ENCODE measurements at places on chromosomes 4 and X. TPM values are rescaled to one million over a fixed set of nuclear protein-coding genes. Genes with fewer than 3 reads are reported as not detected.
A peak's percentile ranks its signal among the peaks of the same experiment; 100 is the strongest.

- DNase-seq: no peak
Measured at GRCh38 chrX:70012756-70013155, 37.0 kb downstream of the AWAT2 start.

DNA sequence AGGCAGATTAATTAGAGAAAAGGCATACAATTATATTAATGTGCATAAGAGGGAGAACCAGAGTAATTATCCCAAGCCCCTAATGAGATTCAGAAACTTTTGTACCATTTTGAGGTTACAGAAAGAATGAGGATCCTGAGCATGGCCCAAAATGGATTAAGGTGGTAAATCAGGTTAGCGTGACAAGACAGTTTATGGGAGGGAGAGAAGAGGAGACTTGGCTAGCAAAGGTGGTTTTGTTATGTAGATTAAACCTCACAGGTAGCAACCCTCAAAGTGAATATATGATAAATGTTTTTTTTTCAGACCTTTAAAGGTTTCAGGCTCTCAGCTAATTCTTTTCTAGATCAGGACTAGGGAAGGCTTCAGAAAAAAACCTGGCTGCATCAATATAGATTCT is 781.8 kb downstream of the FAM133A start:
- no peak for DNase-seq

NWD2 gene
- not detected for total RNA-seq

GRCh38 chrX:139141370-139141769 is 389.2 kb upstream of the F9 start:
- no peak for DNase-seq

PDS5A gene
- total RNA-seq: 104 TPM

BCORL1 gene
- total RNA-seq: 6.8 TPM

GRCh38 chr4:10971800-10972401 is 287.3 kb upstream of the CLNK start:
- DNase-seq: no peak

L1CAM gene
- 0.16 TPM for total RNA-seq

GRCh38 chrX:103464072-103464773 is 55.1 kb downstream of the RAB40A start:
- DNase-seq: peak; percentile 6

GRCh38 chrX:112662559-112663427 is 16.9 kb downstream of the LHFPL1 start:
- DNase-seq: no peak

DNA sequence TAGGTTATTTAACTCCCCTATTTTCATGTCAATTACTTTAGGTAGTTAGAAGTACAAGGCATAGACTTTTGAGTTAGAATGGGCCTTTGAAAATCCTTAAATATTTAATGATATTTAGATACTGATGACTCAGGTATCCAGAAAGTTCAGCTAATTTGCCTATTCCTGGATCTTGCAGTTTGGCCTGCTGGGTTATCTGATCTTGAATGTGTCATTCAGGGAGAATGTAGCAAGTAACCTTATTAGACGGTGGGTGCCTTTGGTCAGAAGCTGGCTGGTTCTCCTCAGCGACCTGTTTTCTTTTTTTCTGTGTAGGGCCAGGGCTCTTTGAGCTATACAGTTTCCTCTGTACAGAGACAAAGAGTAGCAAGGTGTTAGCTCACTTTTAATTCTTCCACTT is 42.0 kb downstream of the MTM1 start:
- no peak for DNase-seq

GRCh38 chr4:66636349-66636748 is 909.0 kb downstream of the CENPC start:
- no peak for DNase-seq

- DNase-seq: no peak
Measured at GRCh38 chrX:143945171-143945570, 61.3 kb downstream of the UBE2NL start.

GRCh38 chrX:52852110-52852860 is 15.6 kb downstream of the XAGE3 start:
- DNase-seq: no peak

GRCh38 chrX:48461830-48462229 is 8.2 kb downstream of the SLC38A5 start:
- DNase-seq: no peak

GRCh38 chr4:69689599-69689998 is 36.6 kb upstream of the UGT2A1 start:
- DNase-seq: no peak

- no peak for DNase-seq
Measured at GRCh38 chr4:88200186-88200585, 41.7 kb upstream of the ABCG2 start.

DNA sequence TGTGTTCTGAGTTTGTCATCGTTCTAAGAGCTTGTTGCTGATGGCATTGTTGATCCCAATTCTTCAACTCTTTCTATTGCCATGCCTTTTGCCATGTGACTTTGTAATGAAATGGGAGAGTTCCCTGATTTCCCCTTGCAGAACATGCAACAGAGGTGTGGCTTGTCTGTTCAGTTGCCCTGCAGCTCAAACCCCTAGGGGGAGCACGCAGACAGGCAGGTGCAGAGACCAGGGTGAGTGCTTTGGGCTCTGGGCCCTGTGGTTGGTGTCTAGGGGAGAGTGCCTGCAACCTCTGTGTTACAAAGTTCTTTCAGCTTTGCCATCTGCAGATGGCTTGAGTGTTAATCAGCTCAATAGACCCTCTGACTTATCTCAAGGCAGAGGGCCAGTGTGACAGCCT is 332.7 kb downstream of the MID1IP1 start:
- peak; percentile 4 for DNase-seq

GRCh38 chr4:150974750-150975149 is 40.3 kb downstream of the LRBA start:
- DNase-seq: no peak

GRCh38 chrX:30008031-30008430 is 207.3 kb upstream of the MAGEB2 start:
- DNase-seq: no peak

DNA sequence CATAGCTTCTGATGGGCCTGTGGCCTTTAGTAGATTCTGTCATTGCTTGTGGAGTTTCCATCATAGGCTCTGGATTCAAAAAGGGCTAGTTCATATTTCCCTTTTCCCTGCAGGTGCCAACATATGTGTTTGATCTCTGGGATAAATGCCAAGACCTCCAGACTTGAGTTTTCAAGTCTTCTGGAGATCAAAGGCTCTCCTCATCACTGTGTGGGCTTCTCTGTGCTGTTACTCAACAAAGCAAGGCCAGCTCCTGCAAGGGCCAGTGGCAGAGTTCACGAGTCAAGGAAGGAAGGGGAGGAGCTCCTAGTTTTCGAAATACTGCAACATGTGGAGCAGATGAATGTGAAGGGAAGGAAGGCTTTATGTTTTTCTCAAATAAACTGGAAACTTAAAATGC is 62.7 kb upstream of the SCML1 start:
- DNase-seq: no peak

DNA sequence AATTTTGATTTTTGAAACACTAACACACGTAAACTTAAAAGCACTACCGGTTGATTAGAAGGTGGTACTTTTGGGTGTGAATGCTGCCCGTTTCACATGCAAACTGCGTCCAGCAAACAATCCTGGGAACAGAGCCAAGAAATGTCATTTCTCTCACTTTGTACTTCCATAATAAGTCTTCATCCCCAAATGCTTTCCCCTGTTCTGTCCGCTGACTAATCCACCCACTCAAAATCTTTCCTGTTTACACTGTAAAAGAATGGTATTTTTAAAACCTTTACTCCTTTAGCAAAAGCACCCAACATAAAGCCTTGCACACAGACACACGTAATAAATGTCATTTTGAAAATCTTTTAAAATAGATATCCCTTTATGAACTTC is 39.1 kb upstream of the PDLIM5 start:
- no peak for DNase-seq

- no peak for DNase-seq
Measured at GRCh38 chr4:132395561-132395960, 753.5 kb upstream of the PCDH10 start.

- DNase-seq: no peak
Measured at GRCh38 chr4:122150931-122151330, 1.2 kb upstream of the BLTP1 start.

DNA sequence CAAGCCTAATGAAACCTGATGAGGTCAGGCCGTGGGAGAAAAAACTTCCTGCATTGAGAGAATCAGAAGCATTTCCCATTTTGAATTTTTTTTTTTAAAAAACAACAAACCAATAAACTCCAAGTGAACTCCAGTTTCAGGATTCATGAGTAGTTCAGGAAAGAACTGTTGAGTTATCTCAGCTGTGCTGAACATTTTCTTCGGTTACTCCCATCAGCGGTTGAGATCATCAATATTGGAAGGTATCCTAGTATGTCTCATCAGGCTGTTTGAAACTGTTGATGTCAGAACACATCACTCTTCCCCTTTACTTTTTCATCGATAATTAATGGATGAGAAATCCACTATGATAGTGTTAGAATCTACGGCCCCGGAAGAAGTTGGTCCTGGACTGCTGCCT is 82.4 kb upstream of the ADGRG2 start:
- no peak for DNase-seq

- DNase-seq: no peak
Measured at GRCh38 chr4:177236886-177237285, 72.8 kb upstream of the NEIL3 start.

DNA sequence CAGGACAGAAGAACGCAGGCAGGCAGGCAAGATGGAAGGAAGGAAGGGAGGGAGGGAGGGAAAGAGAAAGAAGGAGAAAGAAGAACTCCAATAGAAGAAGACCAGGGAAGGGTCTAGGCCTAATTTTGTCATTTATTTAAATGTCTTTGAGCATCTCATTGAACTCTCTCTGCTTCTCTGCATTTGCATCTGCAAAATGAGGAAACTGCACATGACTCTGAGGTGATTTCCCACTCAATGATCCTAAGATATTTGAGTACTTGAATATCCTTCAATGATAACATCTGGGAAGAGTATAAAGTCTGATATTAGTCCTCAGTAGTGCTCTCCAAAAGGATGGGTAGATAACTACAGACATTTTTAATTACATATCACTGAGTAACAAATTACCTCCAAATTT is 33.1 kb upstream of the RBPJ start:
- no peak for DNase-seq

DNA sequence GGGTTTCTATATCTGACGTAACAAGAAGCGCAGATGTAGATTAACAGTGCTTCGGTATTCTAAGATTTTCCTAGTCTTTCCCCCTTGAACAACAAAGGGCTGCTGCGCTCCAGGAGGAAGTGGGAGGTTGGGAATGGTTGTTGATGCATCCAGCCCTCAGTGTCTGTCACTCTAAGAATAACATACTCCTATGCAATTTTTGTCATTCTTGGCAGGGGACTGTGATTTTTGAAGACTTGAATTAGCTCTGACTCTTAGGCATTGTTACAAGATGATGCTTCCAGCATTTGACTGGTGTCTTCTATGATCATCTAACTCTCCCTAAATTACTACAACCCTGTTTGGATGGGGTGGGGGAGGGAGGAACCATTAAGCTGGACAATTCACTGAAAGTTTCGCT is 394.2 kb downstream of the ARHGAP24 start:
- no peak for DNase-seq

NDP gene
- total RNA-seq: not detected

DGKK gene
- total RNA-seq: not detected

CAMK2D gene
- total RNA-seq: 46.7 TPM

CXCL1 gene
- total RNA-seq: not detected

PABPC1L2B gene
- total RNA-seq: not detected

DNA sequence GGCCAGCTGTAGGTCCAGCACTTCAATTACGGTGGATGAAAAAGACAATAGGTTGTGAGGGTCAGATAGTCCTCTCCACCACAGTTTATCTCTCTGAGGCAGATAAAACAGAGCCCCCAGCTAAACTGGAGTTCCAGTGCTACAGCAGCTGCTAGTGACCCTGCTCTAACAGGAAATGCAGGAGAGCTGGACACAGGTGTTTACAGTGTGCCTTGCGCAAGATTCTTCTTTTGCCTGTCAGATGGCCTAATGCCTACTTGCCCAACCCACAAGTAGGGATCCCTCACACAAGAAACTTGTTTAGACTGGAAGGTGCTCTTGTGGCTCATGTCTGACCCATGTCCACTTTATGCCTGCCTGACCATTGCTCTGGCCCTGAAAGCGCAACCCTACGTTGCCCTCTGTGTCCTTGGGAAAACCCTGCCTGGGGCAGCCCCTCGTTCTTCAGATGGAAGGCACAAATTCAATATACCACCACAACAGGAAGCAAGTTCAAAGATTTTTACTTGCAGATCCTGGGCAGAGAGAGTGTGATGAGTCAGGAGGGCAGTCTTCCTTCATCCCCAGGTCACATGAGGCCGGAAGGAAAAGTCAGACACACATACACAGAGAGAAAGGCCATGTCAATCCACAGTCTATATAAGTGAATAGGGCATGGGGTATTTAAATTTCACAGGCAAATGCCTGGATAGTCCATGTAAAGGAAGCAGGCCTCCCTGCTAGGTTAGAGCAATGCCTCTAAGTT is 105.1 kb upstream of the ADGRL3 start:
- no peak for DNase-seq

GRCh38 chr4:70754470-70754869 is 32.7 kb downstream of the RUFY3 start:
- no peak for DNase-seq

DNA sequence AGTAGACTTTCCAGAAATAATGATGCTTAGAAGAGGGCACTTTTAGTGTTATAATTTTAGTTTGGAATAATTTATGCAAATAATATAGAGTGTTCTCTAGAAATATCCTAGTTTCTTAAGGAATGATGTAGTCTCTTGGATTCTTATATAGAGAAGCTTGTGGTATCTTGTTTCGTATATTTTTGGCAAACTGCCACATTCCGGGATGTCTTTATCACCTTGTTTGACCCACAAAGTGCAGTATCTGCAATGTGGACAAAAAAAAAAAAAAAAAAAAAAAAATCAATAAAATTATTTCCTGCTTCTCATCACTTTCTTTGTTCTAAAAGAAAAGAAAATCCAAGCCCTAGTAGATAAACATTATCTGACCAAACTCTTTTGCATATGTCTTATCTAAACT is 1577.7 kb upstream of the TENM3 start:
- no peak for DNase-seq

- no peak for DNase-seq
Measured at GRCh38 chr4:35697210-35697736, 547.0 kb downstream of the ARAP2 start.

DNA sequence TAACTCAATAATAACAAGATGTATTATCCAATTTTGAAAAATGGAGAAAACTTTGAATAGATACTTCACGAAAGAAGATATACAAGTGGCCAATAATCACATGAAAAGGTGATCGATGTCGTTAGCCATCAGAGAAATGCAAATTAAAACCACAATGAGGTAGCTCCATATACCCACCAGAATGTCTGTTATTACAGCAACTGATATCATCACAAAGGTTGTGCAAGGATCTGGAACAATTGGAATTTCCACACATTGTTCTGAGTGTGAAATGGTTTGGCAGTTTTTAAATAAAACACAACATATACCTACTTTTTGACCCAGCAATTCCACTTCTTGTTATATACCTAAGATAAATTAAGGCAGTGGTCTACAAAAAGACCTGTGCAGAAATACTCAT is 71.7 kb downstream of the IRS4 start:
- no peak for DNase-seq

- DNase-seq: no peak
Measured at GRCh38 chr4:47486231-47486673, 1.2 kb downstream of the ATP10D start.

LRAT gene
- 0.23 TPM for total RNA-seq
